ENCODE measurements at places on chromosomes 2 and 18.

DNA sequence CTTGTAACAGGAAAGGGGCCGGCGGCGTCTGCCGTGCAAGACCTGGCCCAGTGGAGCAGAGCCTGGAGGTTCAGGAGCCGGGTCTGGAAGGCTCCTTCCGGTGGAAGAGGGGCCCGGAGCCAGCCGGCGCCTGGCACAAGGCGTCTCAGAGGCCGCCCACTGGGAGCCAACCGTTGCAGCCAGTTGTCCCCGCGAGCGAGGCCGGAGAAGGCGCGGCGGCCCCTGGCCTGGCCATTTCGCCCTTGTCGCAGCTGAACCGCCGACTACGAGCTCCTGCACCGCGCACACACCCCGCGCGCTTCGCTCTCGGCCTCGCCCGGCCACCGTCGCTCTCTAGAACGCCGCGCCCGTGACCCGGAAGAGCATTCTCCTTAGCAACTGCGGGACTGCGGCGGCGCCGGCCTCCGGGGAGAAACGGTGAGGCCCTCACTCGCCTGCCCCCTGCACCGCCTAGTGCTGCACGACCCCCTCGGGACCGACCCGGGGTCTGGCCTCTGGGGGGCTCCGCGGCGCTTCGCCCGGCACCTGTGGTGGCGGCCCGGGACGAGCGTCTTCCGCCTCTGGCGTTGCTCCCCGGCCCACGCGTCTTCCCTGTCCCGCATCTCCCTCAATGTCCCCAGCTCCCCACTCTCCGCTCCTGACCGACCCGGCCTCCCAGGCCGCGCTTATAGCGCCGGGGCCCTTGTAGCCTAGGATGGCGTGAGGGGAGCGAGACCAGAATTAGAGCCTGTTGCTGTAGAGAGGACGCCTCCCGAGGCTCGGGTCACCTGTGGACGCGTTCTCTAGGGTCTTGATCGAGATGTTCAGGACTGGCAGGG is at the start of gene DIS3L2:
TSS of gene DIS3L2 (plus strand) at position 365 of the 818 bp plus-strand sequence. CDS start 53,215 bp downstream, outside the sequence.
- peak; percentile 41 for DNase-seq

- DNase-seq: no peak
These were observed 840.4 kb downstream of the CPS1 start for GRCh38 chr2:211396815-211397214.

- no peak for DNase-seq
These were observed 77.8 kb upstream of the HS6ST1 start for GRCh38 chr2:128396500-128396891.

GRCh38 chr18:48310353-48310752 is 98.8 kb downstream of the ZBTB7C start:
- DNase-seq: no peak

DNA sequence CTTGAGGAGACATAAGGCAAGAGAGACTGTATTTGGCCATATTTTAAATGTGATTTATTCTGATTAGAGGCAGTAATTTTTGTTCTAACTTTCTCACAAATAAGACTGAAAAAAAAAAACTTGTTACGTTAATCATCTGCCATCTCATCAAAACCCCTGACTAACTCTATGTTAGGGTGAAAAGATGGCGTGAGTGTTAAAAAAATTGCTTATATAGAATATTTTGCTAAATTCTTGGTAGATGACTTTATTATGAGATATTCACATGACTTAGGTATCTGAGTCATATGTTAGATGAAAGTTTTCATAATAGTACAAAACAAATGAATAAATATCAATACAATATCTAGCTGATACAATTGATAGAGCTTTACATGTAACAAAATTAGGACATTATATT is 1508.7 kb upstream of the TMEFF2 start:
- DNase-seq: no peak

DNA sequence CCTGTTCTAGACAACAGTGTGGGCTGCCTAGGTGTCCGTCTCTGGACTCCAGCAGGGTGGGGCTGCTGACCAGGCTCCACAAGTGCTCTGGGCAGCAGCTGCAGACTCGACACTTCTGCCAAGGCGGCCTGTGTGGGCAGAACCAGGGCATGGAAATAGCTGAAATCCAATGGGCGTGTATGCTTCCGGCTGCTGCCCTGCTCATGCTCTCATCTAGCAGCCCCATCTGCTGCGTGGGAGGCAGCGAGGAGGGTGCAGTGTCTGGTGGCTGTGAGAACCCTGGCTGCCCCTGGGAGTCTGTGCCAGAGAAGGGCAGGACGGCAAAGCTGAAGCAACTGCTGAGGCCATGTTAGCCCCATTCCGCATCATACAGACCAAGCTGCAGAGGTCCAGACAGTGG is 174.9 kb downstream of the SOX11 start:
- DNase-seq: no peak

- DNase-seq: no peak
These were observed 129.3 kb upstream of the ACKR3 start for GRCh38 chr2:236440110-236440881.

DNA sequence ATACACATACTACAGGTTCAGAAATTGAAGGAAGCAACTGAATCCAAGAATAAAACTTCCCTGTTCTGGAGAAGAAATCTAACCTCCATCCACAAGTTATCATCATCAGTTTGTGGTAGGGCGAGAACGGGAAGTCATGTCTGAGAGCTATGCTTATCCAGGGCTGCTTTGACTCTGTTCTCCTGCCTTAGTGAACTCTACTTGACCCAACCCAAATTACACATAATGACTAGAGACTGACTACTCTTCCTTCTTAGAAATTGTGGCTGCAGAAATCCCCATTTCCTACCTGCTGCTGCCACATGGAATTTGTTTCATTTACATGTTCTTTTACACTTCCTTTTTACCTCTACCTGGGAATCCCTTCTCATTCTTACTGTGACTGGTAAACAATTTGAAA is 1102.6 kb upstream of the PIK3C3 start:
- no peak for DNase-seq

GRCh38 chr2:111659361-111660333 is 224.3 kb downstream of the ANAPC1 start:
- peak; percentile 90 for DNase-seq

DNA sequence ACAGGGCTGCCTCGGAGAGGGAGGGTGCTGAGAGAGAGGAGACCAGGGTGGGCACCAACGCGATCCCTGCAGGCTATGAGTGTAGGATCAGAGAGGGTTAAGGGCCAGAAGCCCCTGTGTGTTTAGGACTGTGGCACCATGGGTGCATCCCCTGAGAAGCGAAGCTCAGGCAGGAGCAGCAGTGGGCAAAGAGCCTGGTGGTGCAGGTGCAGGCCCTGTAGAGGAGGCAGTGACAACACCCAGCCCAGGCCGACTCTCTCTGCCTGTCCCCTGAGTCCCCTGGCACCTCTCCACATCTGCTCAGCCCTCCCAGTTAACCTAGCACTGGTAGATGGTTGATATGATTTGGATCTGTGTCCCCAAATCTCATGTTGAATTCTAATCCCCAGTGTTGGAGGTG is 139.8 kb downstream of the RNF152 start:
- DNase-seq: no peak

DNA sequence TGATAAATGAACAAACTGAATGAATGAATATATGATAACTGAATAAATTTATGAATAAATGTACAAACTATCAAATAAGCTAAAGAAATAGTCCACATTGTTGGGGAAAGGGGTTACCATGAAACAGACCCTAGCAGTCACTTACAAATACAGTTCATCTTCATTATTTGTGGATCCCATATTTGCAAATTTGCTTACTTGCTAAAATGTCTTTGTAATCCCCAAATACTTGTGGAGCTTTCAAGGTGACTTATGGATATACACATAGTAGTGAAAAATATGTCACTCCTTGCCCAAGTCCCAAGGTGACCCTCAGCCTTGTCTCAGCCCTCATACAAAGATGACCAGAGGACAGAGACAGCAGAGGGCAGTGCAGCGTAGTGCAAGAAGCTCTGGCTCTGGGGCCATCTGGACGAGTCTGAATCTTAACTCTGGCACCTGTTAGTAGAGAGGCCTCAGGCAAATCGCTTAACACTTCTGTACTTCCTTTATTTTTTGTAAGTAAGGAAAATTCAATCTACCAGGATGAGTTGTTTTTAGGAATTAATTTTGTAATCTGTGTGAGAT is 3.1 kb downstream of the PAIP2B start:
- peak; percentile 1 for DNase-seq

DNA sequence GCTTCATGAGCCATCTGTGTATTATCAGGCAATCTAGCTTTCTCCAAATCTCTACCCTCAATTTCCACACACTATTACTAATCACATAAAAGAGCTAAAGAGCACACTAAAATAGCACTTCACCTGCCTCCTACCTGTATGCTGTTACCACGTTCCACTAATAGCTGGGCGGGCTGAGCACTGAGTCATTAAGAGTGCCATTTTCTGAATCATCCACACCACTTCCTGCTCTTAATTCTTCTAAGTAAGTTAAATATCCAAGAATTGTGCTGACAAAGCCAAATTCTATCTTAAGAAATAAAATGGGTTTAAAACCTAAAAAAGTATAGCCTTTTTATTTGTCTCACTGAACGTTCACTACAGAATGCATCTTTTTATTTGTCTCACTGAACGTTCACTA is 35.7 kb downstream of the NOL10 start:
- DNase-seq: no peak

DNA sequence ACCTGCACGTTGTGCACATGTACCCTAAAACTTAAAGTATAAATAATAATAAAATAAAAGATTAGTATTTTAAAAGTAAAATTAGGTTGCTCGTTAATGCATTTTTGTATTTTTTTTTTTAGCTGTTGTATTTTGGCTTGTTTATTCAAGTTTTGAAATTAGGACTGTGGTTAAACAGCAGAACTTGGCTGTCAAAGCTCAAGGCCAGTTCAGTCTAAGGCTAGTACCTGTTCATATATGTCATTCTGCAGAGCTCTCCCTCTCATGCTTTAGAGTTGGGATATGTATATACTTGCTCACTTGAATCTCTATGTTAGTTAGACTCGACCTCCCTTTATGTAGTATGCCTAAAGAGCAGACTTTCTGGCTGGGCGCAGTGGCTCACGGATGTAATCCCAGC is 32.7 kb downstream of the MOB4 start:
- no peak for DNase-seq

DNA sequence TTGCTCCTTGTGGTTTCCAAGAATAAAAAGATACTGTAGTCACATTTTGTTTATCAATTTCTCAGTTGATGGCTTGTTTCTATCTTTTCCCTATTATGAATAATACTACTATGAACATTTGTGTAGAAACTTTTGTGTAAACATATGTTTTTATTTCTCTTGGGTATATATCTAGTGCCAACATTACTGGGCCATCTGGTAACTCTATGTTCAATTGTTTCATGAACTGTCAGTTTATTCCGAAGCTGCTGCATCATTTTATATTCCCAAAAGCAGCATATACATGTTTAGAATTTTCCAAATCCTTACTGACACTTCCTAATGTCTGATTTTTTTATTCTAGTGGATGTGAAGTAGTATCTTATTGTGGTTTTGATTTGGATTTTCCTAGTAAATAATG is 737.6 kb upstream of the TMEFF2 start:
- no peak for DNase-seq

- DNase-seq: no peak
These were observed 36.0 kb downstream of the BCL11A start for GRCh38 chr2:60517446-60517845.

- DNase-seq: no peak
These were observed 310.7 kb upstream of the MYT1L start for GRCh38 chr2:2641541-2642410.

DNA sequence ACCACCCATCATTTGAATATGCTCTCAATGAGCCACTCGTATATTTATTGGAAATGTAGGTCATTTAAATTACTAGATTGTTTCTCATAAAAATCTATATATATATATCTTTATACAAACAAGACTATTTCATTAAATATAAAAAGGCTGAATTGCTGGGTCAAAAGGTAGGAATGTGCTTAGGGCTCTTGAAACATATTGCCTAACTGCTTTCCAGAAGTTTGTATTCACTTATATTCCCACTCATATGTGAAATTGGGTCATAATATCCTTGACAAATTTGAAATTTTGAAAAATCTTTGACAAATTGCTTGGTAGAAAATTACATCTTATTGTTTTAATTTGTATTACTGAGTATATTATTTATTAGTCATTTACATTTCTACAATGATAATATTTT is 999.8 kb upstream of the CDH2 start:
- DNase-seq: no peak

DNA sequence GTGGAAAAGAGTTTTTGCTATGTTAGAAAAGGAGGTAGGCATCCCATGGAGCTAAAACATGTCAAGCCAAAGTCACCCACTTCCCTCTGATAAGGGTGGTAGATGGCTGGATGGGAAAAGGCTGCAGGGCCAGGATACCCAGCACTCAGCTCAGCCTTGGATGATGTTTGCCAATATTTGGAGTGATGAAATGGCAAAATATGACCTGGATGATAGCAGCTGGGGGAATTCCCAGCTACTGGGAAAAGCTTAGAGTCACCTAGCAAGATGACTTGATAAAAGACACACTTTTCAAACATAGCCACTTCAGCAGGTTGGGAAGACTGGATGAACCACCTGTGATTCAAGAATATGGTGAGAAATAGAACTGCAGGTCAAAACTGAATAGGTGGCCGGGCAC is 10.1 kb downstream of the RFX8 start:
- no peak for DNase-seq

DNA sequence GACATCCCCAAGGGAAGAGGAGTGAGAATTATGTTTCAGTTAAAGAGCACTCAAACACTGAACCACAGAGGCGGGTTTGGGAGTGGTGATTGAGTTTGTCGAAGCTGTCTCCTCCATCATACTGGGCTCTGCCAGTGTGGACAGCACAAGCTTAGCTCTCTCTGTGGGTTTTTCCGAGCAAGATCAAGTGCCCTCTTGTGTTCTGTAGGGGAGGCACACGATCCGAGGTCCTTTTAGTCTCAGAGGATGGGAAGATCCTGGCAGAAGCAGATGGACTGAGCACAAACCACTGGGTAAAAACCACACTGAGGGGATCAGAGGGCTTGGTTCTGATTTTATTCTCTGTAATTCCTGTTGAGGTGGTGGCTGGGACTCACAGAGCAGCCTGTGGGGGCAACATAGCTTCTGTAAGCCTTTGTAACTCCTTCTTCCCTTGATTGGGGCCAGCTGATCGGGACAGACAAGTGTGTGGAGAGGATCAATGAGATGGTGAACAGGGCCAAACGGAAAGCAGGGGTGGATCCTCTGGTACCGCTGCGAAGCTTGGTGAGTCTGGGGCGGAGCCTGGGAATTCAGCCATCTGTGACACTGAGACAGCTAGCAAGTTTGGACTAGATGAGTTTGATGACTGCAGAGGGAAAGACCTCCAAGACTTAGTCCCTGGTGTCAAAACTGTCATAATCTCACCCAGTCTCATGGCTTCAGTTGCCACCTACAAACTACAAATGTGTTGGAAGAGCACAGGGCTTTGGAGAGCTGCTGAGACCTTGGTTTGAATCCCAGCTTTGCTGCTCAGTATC is 2.0 kb downstream of the NAGK start:
- DNase-seq: peak; percentile 17

DNA sequence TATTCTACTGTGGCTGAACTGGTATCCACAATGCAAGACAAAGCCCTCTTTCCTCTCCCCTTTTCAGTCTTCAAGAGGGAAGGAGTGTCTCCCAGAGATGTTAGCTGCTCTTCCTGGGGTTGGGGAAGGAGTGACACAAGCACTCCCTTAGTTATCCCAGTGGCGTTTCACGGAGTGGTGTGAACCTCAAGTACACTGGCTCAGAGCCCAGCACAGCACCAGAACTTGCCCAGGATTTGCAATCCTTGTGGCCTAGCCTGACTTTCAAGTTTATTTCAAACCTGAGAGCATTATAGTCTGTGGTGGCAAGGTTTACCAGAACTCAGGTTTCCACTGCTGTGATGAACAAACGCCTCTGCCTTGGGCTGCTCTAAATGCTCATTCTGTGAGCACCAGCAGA is 162.5 kb downstream of the CCDC102B start:
- DNase-seq: no peak

- DNase-seq: no peak
These were observed 307.1 kb downstream of the OSR1 start for GRCh38 chr2:19051203-19051831.

GRCh38 chr2:182080493-182080892 is 94.8 kb downstream of the PPP1R1C start:
- DNase-seq: no peak
